ENCODE measurements at places on chromosomes 4 and X.

DNA sequence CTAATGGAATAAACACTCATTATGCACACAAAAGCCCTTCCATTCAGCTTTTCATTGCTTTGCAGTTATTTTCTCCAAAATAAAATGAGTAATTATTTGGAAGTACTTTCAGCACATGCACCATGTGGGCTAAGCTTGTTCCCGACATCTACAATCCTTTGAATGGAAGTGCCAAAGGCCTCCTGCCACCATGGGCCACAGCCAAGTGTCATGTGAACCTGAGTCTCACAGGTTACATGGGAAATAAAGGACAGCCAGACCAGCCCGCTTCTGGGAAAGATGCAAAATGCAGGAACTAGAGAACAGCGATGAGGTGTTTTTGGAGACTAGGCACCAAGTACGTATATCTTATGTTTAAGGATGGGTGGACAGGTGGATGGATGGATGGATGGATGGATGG is 181.8 kb downstream of the AFF2 start:
- DNase-seq: no peak

GRCh38 chrX:8730812-8731558 is 952 bp downstream of the ANOS1 start:
- peak; percentile 5 for DNase-seq

DNA sequence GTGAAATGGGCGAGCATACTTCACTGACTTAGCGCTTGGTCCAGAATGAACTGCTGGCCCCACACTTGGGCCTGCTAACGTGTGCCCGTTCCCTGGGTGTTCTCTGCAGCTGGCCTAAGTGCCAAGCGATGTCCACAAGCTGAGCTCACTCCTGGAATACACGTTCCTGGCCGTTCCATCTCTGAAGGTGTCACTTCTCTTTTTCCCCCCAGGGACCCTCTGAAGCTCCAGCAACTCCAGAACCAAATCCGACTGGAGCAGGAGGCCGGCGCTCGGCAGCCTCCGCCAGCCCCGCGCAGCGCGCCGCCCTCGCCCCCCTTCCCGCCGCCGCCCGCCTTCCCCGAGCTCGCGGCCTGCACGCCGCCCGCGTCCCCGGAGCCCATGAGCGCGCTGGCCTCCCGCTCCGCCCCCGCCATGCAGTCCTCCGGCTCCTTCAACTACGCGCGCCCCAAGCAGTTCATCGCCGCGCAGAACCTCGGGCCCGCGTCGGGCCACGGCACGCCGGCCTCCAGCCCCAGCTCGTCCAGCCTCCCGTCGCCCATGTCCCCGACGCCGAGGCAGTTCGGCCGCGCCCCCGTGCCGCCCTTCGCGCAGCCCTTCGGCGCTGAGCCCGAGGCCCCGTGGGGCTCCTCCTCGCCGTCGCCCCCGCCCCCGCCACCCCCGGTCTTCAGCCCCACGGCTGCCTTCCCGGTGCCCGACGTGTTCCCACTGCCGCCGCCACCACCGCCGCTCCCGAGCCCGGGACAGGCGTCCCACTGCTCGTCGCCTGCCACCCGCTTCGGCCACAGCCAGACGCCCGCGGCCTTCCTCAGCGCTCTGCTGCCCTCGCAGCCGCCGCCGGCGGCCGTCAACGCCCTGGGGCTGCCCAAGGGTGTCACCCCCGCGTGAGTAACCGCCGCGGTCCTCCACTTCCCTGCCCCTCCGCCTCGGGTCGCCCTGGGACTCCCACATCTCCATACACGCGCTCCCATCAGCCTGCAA is 132.3 kb downstream of the CBR4 start:
- DNase-seq: peak; percentile 14

DNA sequence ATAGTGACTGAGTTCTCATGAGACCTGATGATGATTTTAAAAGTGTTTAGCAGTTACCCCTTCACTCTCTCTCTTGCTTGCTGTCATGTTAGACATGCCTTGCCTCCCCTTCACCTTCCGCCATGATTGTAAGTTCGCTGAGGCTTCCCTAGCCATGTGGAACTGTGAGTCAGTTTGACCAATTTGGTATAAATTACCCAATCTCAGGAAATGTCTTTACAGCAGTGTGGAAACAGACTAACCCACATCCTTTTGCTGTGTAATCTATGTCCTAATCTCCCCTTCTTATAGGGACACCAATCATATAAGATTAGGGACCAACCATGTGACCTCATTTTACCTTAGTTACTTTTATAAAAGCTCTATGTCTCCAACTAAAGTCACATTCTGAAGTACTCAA is 677.8 kb downstream of the ADGRL3 start:
- no peak for DNase-seq

DNA sequence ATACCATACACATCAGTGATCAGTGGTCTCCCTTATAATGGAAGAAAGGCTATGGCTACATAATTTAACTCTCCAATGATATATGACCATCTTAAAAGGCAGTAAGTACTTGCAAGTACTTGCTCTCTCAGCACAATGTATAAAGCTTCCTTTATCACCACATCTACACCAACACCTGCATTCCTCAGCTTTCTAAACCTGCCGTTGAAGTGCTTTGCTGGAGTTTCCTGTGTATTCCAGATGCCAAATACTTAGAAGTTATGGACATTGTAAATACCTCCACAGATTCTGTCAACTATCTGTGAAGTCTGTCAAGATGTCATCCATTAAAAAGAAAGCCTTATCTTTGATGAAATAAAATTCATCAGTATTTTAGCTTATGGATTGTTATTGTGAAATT is 335.0 kb upstream of the GALNTL6 start:
- DNase-seq: no peak

DNA sequence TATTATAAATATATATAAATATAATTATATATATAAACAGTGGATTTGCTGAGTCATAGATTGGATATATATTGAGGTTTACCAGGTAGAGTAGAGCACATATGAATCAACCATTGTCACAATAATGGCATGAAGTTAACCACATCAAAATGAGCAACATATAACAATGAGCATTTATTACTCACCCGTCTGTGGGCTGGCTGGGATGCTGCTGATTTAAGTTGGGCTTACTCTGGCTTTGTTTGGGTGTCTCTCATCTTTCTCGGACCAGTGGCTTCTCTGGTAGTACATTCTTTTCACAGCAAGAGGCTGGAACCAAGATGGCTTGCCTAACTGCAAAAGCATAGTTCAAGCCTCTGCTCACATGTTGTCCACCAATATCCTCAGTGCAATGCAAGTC is 111.7 kb upstream of the TAPT1 start:
- no peak for DNase-seq

DNA sequence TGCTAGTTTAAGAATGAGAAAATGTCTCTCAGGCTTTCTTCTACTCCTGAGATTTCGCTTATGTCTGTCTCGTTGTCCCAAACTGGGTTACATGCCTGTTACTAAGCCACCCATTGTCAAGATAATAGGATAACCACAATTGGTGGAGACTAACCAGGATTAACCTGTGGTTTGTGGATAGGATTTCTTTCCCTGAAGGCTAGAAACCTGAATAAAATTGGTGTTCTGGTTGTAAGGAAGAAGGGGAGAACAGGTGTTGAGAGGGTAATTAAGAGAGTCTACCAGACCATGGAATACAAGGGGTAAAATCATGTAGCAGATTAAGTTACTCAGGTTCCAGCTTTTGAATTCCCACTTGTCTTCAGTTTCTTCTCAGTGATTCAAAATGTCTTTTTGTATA is 225.4 kb downstream of the CPE start:
- DNase-seq: no peak

DNA sequence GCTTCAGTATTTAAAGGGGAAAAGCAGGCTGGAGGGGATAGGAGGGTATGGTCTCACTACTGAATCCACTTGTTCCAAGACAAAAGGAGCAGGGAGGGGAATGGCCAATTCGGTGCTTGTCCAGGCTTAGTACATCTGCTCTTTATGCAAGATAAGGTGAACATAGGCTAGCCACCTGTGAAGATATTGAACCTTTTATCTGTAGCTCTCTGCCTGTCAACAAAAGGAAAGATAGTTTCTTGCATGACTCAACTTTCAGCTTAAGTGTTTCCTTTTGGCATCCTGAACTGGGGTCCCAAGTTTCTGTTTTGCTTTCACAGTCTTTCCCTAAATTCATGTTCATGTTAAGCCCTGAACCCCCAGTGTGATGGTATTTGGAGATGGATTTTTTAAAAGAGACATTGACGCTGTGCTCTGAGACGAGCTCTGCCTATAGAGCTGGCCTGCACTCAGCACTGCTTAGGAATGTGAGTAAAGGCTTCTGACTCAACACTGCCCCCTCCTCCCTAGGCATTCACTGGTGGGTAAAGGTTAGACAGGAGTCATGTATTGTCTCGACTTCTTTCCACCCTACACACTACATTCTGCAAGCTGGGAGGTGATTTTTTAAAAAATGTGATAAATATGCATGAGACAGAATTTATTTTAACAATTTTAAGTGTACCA is 28.2 kb downstream of the FAM149A start:
- DNase-seq: no peak

GRCh38 chrX:107025545-107025944 is 25.5 kb upstream of the MORC4 start:
- no peak for DNase-seq

DNA sequence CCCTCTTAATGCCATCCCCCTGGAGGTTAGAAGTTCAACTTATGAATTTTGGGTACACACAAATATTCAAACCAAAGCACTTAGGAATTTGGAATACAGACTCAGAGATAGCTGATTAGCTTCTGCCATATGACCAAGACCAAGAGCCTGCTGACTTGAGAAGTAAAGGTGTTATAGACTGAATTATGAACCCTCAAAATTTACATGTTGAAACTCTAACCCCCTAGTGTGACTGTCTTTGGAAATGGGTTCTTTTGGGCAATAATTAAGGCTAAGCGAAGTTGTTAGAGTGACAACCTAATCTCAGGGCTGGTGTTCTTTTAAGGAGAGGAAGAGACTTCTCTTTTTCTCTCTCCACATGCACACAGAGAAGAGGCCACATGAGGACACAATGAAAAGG is 151.2 kb downstream of the COX18 start:
- no peak for DNase-seq

GRCh38 chrX:154785716-154786115 is 19.6 kb downstream of the MPP1 start:
- no peak for DNase-seq

- no peak for DNase-seq
Measured at GRCh38 chrX:78092296-78092695, 11.8 kb upstream of the PGK1 start.

Data from hypothalamus (tissue), 51 donors.